ENCODE measurements at places on chromosomes 6 and 20.

- DNase-seq = no peak
These were observed 19.5 kb downstream of the PNPLA1 start for GRCh38 chr6:36289281-36289878.

- no peak for DNase-seq
These were observed 11.4 kb downstream of the FAM184A start for GRCh38 chr6:119067091-119067490.

DNA sequence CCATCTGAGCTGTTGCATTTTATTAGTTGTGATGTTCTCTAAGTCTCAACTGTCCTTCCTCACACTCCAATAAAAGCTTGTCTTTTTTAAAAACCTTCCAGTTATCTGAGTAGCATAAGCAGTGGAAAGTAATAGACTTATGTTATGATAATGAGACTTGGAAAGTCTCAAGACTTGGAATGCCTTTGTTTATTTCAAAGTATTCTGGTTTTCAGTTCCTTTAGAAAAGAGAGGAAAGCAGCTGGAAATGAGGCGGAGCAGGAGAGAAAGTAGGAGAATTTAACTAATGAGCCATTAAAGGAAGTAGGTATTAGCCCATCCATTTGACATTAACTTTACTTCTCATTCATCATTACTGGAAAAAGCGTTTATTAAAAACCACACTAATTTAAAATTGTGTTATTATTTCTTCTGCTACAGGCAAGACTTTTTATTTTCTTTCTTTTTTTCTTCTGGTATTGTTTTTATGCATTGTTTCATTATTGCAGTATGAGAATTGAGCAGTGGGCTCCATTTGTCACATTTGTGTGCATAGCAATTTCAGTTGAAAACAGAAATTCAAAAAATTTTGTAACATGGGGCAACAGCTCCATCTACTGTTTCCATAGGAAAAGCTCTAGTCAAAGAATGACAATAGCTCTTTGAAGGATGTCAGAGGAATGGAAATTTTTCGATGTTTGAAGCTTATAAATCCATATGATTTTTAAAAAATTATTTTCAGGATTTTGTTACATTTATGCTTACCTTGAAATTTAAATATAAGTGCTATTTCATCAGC lies 194.8 kb downstream of the COL9A1 start:
- DNase-seq = peak; percentile 39

DNA sequence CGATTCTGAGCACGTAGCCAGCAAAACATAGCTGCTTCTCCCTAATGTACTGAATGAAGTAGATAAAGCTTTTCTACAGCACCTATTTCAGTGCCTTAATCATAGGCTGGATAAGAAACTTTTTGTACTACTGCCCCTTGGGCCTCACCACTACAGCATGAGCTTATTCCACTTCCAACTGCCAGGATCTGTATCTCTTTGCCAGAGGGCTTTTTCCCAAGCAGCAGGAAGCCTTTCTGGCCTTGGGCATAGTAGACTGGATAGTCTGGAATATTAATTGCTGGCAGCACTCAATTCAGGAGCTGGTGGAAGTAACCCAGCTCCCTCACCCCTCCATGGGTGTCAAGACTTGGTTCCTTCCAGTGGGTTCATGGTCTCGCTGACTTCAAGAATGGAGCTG lies 43.6 kb downstream of the ANKEF1 start:
- DNase-seq = no peak

- DNase-seq = no peak
These were observed 121.8 kb downstream of the TBXT start for GRCh38 chr6:166045860-166046200.

- DNase-seq = no peak
These were observed 32.0 kb downstream of the RPP40 start for GRCh38 chr6:4971851-4972250.

DNA sequence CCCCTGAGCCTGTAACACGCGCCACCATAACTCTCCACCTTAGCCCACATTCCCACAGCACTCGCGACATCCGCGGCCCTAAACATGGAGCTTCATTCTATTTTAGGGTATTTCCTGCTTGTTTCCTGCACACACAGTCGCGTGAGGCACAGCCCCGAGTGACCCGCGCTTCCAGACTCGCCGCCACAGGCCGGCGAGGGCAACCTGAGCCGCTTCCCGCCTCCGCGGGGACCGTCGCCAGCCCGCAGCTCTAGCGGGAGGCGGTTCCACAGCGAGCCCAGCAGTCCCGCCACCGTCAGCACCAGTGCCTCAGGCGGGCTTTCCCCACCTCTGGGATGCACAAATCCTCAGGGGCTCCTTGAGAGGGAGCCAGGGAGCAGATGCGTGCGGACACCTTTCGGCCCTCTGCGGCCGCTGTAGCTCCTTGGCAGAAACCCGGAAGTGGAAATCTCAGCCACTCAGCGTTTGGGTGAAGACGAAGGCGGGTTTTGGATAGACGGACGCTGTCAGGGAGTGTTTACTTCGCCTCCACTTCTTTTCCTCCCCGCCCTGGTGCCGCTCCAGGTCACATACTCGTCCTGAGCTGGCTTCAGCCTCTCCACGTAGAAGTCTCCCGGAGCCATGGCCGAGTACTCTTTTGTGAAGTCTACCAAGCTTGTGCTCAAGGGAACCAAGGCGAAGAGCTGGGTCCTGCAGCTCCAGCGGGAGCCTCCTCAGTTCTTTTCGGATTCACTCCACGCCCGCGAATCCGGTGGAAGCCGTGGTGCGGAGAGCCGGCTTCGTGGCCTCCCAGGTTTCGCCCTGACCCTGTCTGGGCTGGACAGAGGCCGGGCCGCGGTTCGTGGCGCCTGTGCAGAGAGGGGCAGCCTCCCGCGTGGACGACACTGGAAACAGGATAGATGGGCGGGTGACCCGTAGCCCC lies 2177.4 kb upstream of the DEFB115 start:
- DNase-seq = no peak

DNA sequence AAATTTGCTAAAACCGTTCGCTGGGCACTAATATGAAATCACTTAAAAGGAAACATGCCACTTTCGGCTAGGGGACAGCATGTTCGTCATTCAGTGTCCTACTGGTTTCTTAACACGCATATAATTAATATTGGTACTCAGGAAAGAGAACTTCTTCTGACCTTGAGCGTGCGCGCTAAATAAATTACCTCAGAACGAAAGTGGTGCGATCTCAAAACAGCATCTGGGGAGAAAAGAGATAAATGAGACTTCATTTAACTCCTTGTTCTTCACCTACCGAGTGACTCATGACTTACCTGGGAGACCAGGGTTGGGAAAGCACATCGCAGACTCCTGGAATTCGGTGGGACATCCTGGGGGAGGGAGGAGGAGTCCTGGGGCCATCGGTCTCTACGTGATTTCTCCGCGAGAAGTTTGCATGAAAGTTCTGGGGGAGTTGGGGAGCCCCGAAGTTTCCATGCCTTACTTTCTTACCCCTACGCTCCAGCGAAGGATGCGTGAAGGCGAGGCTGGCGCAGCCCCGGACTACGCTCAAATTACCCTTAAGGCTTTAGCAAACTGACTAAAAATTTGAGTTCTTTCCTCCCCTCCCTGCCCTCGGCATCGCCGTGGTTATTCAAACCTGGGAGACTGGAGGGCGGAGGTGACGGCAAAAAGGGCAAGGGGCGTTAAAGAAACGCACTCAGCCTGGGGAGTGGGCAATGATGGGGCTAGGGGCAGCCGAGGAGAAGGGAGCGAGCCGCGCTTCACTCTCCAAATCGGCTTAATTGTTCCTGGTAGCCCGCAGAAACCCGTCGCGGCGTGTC lies 1.1 kb upstream of the BEND6 start:
- DNase-seq = peak; percentile 8

DNA sequence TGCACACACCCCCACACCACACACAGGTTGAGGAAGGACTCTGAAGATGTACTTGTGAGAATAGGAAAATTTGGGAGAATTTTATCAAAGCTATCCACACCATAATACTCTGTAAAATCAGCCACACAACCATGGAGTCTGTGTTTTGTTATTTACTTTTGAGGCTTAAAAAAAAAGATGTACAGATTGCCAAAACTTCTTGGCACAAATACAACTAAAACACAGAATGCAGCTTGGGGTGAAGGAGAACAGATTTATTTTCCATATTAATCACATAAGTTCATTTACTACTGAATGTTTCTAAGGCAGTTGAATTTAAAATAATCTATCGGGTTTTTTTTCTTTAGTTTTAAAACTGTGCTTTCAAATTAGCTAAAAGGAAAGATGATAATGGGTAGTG lies 32.8 kb upstream of the KCNQ5 start:
- peak; percentile 10 for DNase-seq

DNA sequence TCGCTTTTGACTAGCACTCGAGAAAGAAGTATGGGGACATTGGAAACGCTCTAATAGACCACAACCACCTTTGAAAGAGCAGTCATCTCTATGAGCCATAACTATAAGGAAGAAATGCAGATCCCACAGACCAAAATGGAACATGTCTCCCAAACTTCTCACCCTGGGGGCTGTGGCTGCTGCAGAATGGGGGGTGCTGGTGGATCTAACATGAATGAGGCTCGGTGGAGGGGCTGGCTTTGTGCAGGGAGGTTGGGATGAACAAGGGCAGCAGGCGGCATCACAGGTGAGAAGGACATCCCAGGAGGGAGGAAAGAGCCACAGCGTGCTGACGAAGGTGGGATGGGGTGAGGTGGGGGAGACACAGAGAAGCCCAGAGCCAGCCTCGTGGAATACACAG lies 10.5 kb upstream of the CCR6 start:
- DNase-seq = no peak

- no peak for DNase-seq
These were observed 24.5 kb downstream of the ARID1B start for GRCh38 chr6:156801712-156802111.

DNA sequence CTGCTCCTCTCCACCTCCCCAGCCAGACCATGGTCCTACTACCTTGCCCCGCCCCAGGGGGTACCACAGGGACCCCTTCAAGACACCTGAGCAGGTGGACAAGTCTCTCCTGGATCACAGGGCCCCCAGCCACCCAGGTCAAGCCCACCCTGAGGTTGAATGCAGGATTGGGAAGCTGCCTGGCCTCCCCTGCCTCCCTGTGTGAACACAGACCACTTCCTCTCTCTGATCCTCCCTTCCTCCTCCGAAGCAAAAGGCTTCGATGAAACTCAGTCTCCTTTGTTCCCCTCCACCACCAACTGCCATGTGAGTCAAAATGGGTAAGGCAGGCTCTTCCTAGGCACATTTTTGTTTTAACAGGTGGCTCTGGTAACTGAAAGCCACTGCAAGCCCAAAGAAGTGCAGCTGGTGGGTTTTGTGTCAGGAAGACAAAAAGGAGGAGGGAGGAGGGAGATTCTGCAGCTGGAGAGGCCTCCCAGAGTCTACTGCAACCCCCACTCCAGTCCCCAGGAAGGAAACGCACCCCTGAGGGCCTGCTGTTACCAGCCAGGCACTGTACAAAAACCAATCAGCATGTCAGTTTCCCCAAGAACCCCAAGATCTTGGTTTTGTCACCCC lies 5.4 kb downstream of the ADA start:
- no peak for DNase-seq

DNA sequence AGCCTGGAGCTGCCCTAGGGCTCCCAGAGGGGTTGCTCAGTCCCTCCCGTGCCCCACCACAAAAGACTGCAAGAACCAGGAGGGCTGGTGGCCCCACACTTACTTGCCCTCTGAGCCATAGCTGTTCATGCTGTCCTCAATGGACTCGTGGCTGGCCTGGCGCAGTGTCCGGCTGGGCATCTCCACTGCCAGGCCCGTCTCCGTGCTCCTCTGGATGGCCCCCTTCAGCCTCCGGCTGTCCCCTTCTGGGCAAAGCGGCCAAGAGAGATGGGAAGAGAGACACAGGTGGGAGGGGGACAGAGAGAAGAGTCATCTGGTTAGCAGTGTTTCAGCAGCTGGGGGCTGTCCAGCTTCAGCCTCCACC lies 25.5 kb downstream of the KCNK15 start:
- DNase-seq = no peak

- no peak for DNase-seq
These were observed 209.3 kb upstream of the CST7 start for GRCh38 chr20:24739746-24740145.

- DNase-seq = no peak
These were observed 835.4 kb downstream of the MAFB start for GRCh38 chr20:39853636-39854035.

GRCh38 chr6:53540129-53540692 lies 4.7 kb downstream of the GCLC start:
- DNase-seq = no peak

DNA sequence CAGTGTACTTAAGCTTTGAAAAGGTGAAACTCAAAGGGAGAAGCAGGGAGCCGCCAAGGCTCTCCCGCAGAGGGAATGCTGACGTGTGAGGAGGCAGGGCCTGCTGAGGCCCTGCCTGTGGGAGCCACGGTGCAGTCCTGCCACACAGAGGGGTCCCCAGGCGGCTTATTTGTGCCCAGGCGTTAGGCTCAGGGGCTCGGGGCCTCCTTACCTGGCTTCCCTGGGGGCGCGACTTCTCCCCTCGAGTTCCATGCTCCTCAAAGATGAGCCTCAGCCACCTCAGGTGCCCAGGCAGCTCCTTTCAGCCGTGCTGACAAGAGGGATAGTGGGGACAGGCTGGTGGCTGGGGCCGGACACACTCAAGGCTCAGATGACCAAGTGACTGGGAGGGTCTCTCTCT lies 2.2 kb upstream of the KIF25 start:
- no peak for DNase-seq

DNA sequence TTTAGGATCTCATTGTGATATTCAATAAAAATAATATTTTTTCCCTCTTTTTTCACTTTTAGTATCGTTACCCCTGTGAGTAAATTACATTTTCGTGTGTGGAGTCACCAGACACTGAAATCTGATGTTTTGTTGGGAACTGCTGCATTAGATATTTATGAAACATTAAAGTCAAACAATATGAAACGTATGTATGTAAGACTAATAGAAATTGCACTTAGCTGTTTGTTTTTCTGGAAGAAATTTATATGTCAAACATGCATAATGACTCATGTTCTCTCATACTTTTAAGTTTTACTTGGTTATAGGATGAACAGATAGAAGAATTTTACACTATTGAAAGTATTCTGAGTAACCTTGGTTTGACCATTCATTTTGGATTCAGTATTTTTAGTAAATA lies 49.4 kb downstream of the ITCH start:
- no peak for DNase-seq

GRCh38 chr20:53698371-53698978 lies 104.8 kb upstream of the ZNF217 start:
- no peak for DNase-seq

- no peak for DNase-seq
These were observed 20.7 kb downstream of the FILIP1 start for GRCh38 chr6:75472885-75473284.

- DNase-seq = no peak
These were observed 362.0 kb upstream of the CITED2 start for GRCh38 chr6:139736325-139736906.

DNA sequence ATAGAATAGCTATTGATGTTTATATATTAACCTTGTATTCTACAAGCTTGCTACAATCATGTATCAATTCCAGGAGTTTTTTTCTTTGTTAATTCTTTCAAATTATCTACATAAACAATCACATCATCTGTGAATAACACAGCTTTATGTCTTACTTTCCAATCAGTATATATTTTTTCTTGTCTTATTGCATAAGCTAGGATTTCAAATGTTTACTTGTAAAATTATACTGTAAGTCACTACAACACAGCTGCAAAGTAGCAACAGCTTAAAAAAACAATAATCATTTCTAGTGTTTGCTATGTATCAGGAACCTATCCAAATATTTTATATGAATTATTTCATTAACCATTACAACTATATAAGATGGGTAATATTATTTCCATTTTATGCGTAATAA lies 270.4 kb downstream of the KIF16B start:
- DNase-seq = no peak

Measured in right renal pelvis (tissue), 4 donors.